ENCODE measurements at places on chromosomes 1 and 21.
A peak's percentile ranks its signal among the peaks of the same experiment; 100 is the strongest.

DNA sequence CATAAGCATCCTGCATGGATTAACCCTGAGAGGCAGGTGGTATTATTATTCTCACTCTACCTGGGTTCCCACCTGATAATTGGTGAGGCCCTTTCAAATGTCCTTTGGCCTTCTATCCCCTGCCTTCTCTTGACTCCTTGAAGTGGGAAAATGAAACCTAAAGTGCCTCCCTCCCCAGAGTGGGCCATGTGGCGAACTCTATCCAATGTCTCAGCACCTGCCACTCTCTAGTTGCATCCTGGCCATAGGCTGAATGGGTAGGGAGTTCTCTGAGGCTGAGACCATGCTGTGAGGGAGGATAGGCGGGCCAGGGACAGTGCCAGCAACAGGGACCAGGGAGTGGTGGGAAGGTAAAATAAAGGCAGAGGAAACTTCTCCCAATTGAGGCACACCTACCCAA is 35.3 kb downstream of the ELF3 start:
- DNase-seq = no peak

GRCh38 chr21:37273911-37274690 is 7.0 kb upstream of the VPS26C start:
- DNase-seq = no peak

DNA sequence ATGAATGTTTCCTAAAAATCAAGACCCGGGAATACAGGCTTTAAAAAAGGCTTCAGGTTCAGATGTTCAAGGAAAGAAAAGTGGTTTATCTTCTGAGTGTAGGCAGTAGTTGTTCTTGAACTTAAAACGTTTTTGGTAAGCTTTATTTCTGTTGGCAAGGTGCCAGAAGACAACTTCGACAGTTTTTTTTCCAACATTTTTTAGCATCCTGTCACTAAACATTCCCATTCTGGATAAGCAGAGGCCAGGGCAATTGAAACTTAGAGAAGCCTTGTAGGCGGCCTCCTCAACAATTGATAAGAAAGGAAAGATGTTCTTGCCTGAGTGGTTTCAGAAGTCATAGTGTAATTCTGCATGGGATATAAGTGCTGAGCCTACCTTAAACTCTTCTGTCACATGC is 66.7 kb downstream of the PATJ start:
- no peak for DNase-seq

GRCh38 chr1:227709451-227709850 is 25.7 kb downstream of the JMJD4 start:
- DNase-seq = no peak

DNA sequence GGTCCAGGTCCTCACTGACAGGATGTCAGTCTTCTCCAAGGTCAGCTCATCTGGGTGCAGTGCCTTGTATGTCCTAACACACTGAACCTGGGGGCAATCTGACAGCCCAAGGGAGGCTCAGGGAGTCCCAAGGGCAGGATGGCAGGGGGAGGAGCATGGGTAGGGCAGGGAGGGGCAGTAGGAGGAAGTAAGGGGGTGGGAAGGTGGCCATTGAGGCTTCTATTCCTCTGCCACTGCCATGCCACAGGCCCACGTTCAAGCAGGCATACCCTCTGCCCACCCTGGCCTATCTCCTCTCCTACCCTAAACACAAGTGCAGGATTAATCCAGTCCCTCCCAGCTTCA is 13.3 kb downstream of the ARHGEF19 start:
- no peak for DNase-seq

- DNase-seq = no peak
These were observed 494.7 kb downstream of the SMYD3 start for GRCh38 chr1:246012341-246012740.

DNA sequence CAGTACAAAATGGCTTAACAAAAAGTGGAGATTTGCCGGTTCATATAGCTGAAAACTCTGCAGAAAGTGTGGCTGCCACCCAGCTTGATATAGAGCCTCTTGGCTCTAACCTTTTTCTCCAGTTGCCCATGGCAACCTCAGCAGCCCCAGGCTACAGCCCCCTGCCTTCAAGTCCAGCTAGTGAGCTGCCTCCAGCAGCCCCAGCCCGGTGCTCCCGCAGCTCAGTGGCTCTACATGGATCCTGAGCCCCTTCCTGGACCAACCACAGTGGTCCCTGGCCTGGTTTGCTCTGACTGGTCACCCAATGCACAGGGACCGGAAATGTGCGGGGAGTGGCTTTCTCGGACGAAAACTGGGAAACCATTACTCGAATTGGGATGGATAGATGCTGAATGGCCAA is 13.3 kb upstream of the ATF3 start:
- DNase-seq = no peak

GRCh38 chr1:74584185-74584584 is 71.8 kb upstream of the LRRC53 start:
- no peak for DNase-seq

DNA sequence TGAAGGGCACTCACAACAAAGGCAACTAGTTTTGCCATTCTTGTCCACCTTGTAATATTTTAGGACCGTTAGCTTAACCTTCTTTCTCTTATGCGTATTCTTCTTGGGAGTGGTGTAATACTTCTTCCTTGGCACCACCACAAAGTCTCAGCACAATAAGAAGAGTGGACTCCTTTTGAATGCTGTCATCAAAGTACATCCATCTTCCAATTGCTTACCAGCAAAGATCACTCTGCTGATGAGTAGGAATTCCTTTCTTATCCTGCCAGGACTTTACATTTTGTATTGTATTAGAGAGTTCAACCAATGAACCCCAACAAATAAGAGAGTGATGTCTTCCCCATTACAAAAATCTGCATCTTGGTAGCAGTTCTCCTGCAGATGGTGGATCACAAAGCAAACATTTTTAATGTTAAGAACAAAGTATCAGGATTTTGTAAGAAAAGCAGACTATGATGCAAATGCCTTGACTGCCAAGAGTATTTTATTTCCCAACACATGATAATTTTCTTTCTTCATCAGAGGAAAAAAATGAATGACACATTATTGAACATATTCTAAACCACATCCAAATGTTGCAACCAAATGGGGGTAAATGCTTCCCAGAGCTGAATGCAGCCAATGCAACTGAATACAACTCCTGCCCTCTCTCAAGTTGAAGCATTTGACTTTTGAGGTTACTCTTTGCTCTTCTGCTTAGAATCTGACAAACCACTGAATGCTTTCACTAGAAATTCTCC is 5.1 kb upstream of the ARNT start:
- no peak for DNase-seq

DNA sequence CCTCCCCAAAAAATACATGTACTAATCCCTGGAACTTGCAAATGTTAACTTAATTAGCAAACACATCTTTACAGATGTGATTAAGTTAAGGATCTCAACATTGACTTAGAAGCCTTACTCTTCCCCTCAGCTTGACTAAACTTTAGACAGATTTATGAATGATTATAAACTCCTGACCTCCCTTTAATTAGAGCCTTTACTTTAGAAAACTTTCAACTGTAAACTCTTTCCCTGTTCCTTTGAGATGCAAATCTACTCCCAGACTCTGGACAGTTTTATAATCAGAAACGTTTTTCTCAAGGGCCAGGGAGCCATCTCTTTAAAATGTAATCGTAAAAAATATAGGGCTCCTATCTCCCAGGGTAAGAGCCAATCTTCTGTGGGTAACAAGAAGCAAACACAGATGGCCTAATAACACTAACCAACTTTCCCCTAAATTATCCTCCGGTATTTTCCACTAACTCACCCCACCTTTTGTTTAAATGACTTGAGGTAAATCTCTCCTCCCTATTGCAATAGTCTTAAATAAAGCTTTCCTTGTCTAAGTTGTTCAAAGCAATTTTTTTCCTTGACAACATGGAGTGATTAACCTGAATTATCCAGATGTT is 284.1 kb downstream of the BRINP3 start:
- DNase-seq = no peak

- DNase-seq = no peak
These were observed 1.6 kb downstream of the SOX13 start for GRCh38 chr1:204074274-204075138.

GRCh38 chr1:206769304-206769731 is 1.3 kb upstream of the IL19 start:
- DNase-seq = peak; percentile 72

- no peak for DNase-seq
These were observed 197.4 kb downstream of the HS2ST1 start for GRCh38 chr1:87111659-87112371.

DNA sequence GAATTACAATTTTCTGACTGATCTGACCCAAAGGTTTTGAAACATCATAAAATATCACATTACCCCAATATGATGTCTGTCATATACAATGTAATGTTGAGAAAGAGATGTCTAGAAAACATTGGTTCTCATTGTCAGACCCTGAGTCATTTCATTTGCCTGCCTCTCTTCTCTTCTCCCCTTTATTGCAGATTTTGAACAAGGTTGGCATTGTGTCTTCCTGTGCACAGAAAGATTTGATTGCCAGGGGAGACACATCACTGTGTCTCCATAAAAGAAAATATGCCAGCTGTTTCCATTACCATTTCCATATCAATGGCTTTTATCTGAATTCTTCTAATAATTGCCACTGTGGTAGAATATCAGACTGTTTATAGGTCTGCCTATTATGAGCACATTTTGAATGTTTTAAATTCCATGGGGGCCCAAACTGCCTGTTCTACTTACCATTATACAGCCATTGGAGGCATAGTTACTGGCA is 65.6 kb downstream of the IFI44 start:
- no peak for DNase-seq

- no peak for DNase-seq
These were observed 40.6 kb downstream of the KCNA2 start for GRCh38 chr1:110565565-110565964.

- no peak for DNase-seq
These were observed 11.3 kb upstream of the SEC16B start for GRCh38 chr1:177981200-177981599.

DNA sequence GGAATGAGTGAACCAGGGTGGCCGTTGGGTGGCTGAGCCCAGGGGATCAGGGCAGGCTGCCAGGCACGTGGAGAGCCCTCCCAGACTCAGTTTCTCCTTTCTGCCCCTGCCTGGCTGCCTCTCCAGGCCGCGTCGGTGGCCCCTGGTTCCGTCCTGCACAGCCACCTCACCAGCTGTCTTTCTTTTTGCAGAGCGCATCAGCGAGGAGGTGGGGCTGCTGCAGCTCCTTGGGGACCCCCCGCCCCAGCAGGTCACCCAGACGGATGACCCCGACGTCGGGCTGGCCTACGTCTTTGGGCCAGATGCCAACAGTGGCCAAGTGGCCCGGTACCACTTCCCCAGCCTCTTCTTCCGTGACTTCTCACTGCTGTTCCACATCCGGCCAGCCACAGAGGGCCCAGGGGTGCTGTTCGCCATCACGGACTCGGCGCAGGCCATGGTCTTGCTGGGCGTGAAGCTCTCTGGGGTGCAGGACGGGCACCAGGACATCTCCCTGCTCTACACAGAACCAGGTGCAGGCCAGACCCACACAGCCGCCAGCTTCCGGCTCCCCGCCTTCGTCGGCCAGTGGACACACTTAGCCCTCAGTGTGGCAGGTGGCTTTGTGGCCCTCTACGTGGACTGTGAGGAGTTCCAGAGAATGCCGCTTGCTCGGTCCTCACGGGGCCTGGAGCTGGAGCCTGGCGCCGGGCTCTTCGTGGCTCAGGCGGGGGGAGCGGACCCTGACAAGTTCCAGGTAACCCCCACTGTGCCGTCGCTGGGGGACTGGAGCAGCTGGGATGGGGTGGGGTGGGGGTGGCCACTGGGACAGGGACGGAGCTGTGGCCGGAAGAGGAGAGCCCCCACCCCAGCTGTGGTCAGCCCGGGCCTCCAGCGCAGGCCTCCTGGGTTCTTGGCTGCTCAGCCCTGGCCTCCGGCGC is 63.3 kb downstream of the COL18A1 start:
- DNase-seq = no peak

DNA sequence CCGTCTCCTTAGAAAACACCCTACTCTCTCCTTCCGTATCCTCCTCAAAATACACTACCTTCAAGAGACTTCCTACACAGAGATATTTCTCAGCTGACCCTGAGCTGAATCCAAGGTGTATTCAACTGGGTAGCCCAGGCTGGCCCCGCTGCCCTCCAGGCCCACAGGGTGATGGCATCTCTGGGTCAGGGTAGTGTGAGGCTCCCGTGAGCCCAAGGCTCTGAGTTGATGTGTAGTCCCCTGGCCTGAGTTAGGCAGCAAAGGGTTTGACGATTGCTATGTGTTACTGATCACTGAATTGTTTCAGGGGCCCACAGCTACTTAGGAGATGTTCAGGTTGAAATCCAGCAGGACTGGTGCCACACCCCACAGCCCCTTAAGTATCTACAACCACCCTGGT is 6.7 kb downstream of the INAVA start:
- DNase-seq = no peak

- no peak for DNase-seq
These were observed 26.7 kb upstream of the MTMR11 start for GRCh38 chr1:149963358-149963757.

DNA sequence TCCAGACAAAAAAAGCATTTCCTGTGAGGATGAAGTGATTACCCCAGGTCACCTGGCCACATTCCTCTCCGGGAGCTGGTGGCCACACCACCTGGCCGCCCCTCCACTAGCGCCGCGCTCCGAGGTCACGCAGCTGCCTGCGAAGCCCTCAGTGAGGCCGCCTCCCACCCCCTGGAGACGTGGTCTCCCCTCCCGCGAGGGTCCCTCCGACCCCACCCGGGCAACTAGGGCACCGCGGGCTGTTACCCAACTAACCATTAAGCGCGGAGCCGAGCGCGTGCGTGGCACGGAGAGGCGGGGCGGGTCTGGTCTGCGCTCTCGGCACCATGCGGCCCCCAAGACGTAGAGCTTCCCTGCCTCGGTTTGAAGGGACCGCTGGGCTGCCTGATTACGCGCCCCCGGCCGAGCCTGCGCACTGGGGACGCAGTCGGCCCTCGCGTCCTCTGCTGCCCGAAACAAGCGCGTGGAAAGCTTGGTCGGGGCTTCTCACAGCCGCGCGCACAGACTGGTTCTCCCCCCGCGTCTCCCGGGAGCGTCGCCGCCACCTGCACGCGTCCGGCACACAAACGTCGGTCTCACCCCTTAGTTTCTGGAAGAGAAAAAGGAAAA is 106.5 kb downstream of the SLC16A1 start:
- DNase-seq = peak; percentile 27

- no peak for DNase-seq
These were observed 5.3 kb downstream of the ADIPOR1 start for GRCh38 chr1:202952818-202953217.

DNA sequence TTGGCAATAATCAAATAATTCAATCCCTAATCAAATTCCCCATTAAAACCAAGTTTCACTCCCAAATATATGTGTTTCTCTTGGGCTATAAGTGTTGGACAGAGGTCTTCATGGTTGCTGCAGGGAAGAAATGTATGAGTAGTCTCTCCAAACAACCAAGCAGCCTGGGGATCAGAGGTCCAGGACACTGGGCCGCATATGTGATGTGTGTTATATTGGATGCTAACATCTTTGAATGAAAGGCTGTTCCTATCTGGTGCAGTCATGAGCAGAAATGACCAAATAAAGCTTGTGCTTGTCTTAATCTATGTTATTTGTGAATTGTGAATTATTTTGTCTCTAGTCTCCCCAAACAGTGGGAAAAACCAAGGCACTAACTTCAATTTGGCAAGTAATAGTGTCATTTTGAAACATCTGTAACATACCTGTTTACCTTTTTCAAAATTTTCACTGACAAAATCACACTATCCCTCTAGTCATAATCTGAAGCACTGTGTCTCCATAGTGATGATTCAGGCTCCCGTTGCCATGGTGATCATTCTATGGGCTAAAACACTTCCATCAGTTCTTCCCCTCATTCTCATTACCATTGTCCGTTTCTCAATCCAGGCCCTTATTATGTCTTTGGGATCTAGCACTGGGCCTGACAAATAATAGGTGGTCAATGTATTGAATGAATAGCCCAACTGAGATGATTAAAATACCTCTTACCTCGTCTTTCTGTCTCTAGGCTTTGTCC is 12.5 kb upstream of the TADA1 start:
- DNase-seq = no peak

All from stimulated activated CD8-positive, alpha-beta memory T cell treated with anti-CD3 and anti-CD28 coated beads, Interleukin-4, amount 100 ng/mL, for 48 hours (primary cell).